ENCODE measurements at places on chromosomes 12 and 14.

GRCh38 chr12:70176290-70176689 lies 66.9 kb upstream of the CNOT2 start:
- no peak for DNase-seq

GRCh38 chr12:113211160-113211559 lies 10.1 kb upstream of the TPCN1 start:
- DNase-seq, result no peak

GRCh38 chr12:53735-54730 lies 12.5 kb upstream of the IQSEC3 start:
- DNase-seq, result no peak

DNA sequence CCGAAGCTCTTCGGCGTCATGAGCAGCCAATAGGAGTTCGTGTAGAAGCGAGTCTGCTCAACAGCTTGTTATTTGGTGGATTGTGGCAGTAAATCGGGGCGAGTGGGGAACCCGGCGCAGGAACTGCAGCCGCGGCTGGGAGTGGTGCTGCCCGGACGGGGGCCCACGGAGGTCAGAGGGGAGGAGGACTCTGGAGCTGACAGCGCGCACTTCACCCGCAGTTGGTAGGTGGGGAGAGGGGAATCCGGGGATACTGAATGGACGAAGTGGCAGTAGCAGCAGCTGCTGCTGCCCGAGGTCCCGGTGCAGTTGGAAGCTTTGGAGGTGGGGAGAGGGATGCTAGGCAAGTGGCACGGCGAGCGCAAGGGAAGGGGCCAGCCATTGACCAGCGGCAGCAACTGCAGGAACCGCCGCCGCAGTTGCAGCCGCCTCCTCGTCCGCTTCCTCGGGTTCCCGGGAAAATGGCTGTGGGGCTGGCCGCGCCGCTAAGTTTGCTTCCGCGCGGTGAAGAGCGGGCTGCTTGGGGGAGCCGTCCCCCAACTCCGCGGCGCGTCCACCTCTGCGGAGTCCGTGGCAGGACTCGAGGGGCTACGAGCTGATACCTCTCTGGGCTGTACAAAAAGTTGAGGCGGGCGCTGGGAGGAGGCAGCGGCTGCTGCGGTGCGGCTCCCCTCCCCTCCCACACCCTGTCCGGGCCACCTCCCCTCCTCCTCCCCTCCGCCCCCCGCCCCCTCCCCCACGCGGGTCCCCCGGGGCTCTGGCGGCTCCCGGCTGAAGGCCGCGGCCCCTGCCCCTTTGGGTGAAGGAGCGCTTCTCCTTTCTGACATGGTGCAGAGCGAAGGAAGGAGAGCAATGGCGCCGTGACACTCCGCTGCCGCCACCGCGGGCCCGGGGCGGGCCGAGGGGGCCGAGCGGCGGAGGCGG lies at the start of gene ARID4A:
ARID4A (plus strand) TSS at position 79 of the 924 bp plus-strand sequence. CDS start 1,300 bp downstream, outside the sequence.
- peak; percentile 30 for DNase-seq

DNA sequence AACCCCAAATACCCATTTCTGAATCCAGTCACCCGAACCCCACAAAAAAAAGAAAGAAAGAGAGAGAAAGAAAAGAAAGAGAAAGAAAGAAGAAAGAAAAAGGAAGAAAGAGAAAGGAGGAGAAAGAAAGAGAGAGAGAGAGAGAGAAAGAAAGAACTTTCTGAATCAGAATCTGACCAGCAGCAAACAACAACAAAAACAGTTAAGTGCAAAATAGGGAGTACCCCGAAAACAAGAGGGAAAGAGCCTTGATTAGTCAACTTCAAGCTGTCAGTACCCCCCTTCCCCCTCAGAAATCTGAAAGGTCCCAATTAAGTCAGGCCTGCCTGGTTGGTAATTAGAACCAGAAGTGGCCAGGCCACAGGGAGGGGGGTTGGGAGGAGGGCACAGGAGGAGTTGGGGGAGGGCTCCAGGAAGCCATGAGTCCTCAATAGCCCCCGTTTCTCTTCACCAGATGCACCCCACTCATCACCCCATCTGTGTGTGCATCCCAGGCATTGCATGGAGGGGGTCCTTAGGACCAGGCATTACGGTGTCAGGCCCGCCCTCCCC lies 9.8 kb downstream of the RARG start:
- no peak for DNase-seq

DNA sequence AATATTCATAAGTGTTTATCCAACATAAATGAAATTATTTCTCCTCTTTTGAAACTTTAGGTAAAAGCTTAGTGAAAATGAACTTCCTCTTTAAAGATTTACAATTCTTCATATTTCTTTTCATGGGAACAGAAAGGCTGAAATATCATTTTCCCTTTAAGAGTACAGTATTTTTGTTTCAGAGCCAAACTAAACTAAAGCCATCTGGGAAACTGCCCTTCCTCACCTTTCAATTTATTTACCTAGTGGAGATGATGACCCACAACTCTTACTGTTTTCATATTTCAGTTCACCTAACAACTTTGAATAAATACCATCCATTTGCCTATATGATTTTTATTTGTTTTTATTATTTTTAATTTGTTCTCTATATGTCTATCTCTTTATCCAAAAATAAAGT lies 105.4 kb downstream of the ALX1 start:
- DNase-seq, result no peak

Measured in 8988T (cell line).